CD4-positive, alpha-beta T cell treated with Interleukin-6 for 4 hours (primary cell): ENCODE measurements at places on chromosomes 12 and 14.

GRCh38 chr14:79581912-79582576 lies 629.3 kb downstream of the DIO2 start:
- no peak for DNase-seq

DNA sequence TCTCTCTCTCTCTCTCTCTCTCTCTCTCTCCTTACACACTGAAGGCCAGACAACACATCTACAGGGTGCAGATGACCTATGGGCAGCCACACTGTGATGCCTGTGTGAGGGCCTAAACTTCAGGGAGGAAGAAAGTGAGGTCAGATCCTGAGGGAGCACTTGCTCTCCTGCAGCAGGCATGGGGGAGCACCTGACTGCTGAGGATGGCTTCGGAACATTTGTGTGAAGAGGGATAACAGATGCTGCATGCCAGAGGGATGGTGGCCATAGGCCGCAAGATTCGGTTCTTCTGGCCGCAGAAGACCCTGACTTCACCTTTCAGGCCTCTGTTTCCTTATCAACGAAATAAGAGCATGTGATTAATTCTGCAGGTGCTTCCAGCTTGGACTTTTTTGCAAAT lies 11.7 kb upstream of the SERPINA11 start:
- no peak for DNase-seq

DNA sequence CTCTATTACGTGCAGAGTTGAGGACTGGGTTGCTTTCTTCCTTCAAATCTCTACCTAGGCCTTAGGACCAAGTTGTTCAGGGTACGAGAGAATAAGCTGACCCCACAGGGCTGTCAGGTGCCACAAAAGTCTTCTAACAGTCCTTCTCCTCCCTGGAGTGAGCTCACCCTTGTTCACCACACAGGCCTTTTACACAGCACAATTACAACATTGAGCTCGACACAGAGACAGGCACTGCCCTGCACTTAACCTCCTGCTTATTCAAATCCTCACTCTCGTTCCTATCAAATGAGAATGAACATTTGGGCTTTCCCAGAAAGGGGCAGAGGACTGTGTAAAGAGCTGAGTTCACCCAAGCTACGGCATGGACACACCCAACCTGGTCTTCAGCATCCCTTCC lies 2.4 kb downstream of the GALNT6 start:
- DNase-seq: no peak

GRCh38 chr12:121791671-121792551 lies 1.6 kb downstream of the RHOF start:
- DNase-seq: peak; percentile 43

DNA sequence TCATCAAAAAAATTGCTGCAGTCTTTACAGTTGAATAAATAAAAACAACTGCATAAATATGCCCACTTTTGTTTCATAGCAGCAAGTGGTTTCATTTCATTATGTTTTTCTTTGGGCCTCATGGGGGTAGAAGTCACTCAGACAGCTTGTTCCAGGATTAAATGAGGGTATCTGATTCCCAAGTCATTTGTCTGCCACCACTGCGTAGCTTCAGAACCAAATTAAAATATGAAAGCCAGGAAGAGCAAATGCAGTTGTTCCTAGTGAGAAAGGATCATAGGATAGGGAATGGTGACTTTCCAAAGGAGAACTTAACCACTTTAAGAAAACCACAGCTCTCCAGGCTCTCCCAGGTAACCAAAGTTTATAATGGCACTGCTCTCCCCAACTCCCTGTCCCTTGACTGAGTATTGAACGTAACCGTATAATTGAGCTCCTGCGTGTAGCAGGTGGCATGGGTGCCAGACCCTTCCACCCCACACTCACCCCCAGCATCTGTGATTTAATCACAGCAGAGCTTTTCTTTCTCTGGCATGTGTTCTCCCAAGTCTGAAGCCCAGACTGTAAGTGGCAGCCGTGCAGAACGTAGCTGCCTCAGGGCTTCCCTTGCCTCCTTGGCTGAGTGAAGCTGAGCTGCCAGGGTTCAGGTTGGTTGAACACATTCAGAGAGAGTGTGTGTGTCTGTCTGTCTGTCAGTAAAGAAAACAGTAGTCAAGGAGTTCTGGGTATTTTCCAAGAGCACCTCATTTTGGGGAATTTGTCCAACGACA lies 11.3 kb upstream of the KCNH3 start:
- DNase-seq: no peak
